ENCODE measurements at places on chromosomes 11 and 22.
A peak's percentile ranks its signal among the peaks of the same experiment; 100 is the strongest.

DNA sequence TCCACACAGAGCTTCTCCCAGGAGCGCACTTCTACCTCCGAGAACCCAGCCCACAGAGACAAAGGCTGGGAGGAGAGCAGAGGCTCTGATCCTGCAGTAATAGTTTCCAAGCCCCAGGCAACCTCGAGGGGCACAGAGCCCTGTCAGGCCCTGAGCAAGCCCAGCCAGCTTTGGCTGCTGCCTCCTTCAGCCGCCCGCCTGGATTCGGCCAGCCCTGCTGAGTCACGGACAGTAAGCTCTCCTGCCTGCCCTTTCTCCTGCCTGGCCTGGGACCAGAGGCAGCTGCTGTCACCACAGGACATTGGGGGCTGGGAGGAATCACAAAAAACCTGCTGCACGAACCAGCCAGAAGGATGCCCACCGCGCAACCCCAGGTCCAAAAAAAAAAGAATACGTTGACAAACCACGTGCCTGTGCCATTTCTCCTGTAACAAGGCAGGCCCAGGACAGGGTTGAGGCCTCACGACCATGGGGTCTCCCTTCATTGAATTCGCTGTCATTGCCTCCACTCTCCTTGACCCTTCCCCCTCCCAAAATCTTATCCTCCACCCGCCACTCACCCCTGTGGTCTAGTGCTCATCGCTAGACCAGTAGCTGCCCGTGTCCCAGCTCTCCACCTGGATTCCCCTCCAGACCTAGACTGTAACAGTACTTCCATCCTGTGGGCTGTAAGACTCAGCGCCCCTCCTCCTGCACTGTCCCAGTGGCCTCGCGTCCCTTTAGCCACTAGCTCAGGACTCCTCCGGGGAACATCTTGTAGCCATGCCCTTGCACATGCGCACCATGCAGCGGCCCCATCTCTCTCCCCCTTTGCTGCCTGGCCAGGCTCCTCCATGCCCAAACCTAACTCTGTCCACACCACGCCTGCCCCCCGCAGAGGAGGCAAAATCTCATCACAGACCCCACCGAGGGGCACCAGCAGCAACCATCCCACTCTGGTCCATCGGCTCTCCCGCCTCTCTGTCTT lies 7.4 kb upstream of the SLC22A12 start:
- no peak for DNase-seq
- no peak overlapping the region for H3K27ac ChIP-seq
- no peak overlapping the region for H3K4me3 ChIP-seq
- no peaks in the 10 kb centered on the region for H3K36me3 ChIP-seq

DNA sequence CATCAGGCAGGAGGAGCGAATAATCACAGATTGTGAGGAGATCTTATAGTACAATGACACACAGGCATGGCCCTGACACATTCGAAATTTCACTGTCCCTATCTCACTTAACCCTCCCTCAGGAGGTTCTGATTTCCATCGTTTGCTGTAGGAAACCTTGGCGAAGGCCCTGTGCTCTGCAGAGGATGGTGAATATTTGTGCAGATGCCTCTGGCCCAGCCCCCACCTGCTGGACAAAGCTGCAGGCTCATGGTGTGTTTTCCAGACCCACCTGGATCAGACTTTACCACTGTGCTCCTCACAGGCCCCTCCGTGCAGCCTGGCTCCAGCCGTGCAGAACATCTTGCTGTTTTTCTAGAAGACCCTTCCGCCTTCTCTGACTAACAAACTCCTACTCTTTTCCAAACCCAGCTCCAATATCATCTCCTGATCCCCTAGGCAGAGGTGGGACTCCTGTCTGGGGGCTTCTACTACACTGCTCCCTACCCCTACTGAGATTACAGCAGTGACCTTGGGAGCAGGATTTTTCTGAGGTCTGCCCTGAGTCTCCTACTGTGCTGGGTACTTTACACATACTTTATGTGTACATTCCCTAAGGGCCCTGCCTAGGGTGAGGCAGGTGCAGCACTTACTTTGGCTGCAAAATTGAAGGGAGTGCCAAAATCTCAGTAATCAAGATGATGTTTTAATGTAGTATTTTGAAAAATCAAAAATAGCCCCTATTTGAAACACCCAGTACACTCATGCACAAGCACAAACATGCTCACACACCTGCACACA lies 412.7 kb downstream of the SOX6 start:
- H3K27ac ChIP-seq, result no peak overlapping the region
- no peak for DNase-seq
- H3K4me1 ChIP-seq, result no peaks in the 10 kb centered on the region

GRCh38 chr11:957212-957920 lies 31.7 kb downstream of the AP2A2 start:
- H3K27me3 ChIP-seq, result no peaks in the 10 kb centered on the region
- H3K4me1 ChIP-seq, result peaks cover 20% of the 10 kb centered on the region
- H3K36me3 ChIP-seq, result peaks cover 34% of the 10 kb centered on the region
- H3K4me3 ChIP-seq, result no peak overlapping the region

DNA sequence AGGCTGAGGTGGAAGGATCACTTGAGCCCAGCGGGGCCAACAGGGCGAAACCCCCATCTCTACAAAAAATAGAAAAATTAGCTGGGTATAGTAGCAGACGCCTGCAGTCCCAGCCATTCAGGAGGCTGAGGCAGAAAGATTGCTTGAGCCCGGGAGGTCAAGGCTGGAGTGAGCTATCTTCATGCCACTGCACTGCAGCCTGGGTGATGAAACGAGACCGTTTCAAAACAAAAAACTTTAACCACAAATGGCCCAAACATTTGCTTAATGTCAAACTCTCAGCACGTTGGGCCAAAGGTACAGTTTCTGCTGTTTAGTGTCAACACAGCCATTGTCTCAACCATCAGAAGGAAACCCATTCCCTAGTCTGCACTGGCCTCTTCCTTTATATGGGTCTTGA lies 69.2 kb upstream of the TTC12 start:
- H3K27ac ChIP-seq, result no peak overlapping the region
- DNase-seq, result no peak
- peaks cover 14% of the 10 kb centered on the region for H3K4me1 ChIP-seq
- H3K36me3 ChIP-seq, result peaks cover 5% of the 10 kb centered on the region

DNA sequence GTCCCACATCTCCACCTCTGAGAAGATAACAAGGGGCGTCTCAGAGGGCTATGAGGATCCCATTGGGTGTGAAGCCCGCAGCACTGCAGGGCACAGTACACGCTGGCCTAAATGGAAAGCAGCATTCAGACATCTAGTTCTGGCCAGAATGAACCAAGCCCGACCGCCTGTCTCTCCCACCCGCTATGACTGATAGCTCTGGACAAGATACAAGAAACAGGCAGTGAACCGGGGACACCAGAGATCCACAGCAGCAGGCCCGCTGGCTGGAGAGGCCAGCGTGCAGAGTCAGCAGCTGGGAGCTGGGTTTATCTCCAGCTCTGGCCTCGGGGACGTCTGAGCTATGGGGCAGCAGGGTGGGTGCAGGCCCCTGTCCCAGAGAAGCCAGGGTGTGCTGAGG lies 9.6 kb downstream of the CERK start:
- no peak overlapping the region for H3K4me3 ChIP-seq
- peak overlapping the region; percentile 98 for H3K27ac ChIP-seq
- no peak for DNase-seq

Measured in left ventricle myocardium inferior (tissue), 1 donor.